Thyroid gland (tissue), 4 donors: ENCODE measurements at places on chromosomes 3 and 15. TPM values are rescaled to one million over a fixed set of nuclear protein-coding genes. Genes with fewer than 3 reads are reported as not detected.

The DLL4 gene
- total RNA-seq = 10.5 TPM

The GP5 gene
- total RNA-seq = 0.39 TPM

The GRK7 gene
- not detected for total RNA-seq

The ISLR gene
- 90.8 TPM for total RNA-seq

The CAMK2N2 gene
- not detected for total RNA-seq

The TMEM158 gene
- 0.78 TPM for total RNA-seq

The RARB gene
- 13.6 TPM for total RNA-seq

The ANKUB1 gene
- total RNA-seq = not detected

The NOX5 gene
- 0.27 TPM for total RNA-seq

The ZNF710 gene
- 12.6 TPM for total RNA-seq

The NAALADL2 gene
- 9.7 TPM for total RNA-seq

The ZKSCAN7 gene
- total RNA-seq = 6.1 TPM

The ADAMTS9 gene
- 106 TPM for total RNA-seq

The FEZF2 gene
- not detected for total RNA-seq

The GHSR gene
- not detected for total RNA-seq

The GOLGA8A gene
- 167 TPM for total RNA-seq

The GPR62 gene
- total RNA-seq = 0.56 TPM

The MITF gene
- 22.4 TPM for total RNA-seq

The SNX22 gene
- 102 TPM for total RNA-seq

The CHRNA7 gene
- 11.7 TPM for total RNA-seq
